ENCODE measurements at places on chromosomes 12 and 14.

GRCh38 chr12:55842681-55843429, at the start of gene MMP19:
TSS of gene MMP19 (minus strand) at chr12:55842936. CDS start at chr12:55842830, 106 bp downstream.
- peak; percentile 67 for DNase-seq

- no peak for DNase-seq
These were observed 9.5 kb downstream of the SPTB start for GRCh38 chr14:64870160-64870559.

DNA sequence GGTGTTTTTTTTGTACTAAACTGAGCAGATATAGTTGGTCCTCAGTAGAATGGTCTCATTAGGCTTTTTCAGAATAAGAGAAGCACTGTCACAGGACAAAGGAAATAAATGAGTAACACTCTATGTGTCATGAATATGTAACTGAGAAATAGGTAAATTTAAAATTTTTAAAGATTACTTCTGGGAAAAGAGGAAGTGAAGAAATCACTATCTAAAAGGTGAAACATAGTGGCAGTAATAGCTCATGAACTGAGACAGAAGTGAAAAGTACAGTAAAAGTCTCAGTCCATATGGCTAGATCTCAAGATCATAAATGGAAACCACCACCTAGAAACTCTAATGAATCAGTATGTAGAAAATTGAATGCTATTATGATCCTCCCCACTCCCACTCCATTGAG, 89.3 kb upstream of the TTC7B start:
- DNase-seq: no peak

GRCh38 chr12:83656004-83656403, 969.3 kb downstream of the TMTC2 start:
- no peak for DNase-seq

GRCh38 chr12:132814232-132814631, 14.4 kb downstream of the GOLGA3 start:
- no peak for DNase-seq

DNA sequence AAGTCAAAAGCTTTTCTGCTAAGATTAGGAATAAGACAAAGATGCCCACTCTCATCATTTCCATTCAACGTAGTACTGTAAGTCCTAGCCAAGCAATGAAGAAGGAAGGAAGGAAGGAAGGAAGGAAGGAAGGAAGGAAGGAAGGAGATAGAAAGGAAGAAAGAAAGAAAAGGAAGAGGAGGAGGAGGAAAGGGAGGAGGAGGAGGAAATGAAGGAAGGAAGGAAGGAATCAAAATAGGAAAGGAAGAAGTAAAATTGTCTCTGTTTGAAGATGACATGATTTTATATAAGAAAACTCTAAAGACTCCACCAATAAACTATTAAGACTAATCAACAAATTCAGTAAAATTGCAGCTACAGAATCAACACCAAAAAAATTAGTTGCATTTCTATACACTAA, 66.0 kb upstream of the DHRS4 start:
- DNase-seq: no peak

DNA sequence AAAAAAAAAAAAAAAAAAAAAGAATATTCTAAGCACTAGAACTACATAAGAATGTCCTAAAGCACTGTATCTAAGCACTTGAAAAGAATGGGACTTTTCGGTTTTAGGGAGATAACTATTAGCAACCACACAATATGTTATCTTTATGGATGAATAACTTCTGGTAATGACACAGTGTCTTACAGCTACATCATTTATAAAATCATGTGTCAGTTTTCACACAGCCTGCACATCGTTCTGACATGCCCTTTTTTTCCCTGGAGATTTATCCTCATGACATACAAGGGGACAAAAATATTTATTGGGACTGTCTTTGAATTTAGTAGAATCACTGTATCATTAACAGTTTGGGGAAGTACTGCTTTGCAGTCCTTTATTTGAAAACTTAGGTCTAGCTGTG, 17.3 kb downstream of the TMEM19 start:
- no peak for DNase-seq
